CD4-positive, alpha-beta T cell treated with Interleukin-1 beta for 1 hour (primary cell): ENCODE measurements at places on chromosomes 12 and 14.

DNA sequence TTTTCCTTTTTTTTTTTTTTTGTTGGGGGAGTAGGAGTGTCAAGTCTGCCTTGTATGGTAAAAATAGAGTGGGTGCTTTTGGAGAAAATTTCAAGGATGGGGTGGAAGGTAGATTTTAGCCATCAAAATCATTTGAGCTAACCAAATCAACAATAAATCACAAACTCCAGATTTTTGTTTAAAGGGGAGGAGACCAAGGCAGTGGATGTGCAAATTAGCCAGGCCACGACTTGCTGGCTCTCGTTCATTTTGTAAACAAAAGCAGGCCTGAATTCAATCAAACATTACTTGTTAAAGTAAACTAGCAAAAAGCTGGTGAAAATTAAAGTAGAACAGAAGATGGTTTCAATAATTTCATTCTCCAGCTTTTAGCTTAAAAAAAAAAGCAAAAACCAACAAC is 387.2 kb downstream of the BMP4 start:
- DNase-seq = no peak

GRCh38 chr14:74563233-74563585 is 48.8 kb downstream of the LTBP2 start:
- DNase-seq = no peak

DNA sequence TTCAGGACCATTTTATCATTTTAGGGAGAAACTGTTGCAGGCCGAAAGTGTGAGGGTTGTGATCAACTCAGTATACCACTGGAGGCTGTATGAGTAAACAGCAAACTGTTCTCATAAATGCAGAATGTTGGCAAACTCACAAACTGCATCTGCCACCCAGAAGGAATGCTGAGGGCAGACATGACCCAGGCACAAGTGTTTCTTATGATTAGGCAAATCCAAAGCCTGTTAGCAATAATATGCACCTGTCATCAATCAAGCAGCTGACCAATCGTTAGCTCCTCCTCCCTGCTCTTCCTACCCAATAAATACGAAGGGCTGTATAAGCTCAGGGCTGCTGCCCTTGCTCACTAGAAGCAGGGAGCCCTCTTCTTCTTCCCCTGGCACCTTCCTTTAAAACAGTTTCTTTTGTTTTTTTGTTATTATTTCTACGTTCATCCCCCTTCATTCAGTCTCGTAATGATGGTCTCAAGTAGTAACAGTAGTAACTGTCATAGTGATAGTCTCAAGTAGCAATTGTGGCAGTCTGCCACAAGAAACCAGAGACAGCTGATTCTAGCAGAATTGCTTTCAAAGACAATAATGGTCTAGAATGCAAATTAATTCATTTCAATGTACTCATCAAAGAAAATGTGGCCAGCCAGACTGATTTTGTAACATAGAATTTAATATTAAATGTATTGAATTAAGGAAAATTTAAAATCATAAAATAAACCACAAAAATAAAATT is 15.2 kb upstream of the CCDC175 start:
- DNase-seq = no peak

DNA sequence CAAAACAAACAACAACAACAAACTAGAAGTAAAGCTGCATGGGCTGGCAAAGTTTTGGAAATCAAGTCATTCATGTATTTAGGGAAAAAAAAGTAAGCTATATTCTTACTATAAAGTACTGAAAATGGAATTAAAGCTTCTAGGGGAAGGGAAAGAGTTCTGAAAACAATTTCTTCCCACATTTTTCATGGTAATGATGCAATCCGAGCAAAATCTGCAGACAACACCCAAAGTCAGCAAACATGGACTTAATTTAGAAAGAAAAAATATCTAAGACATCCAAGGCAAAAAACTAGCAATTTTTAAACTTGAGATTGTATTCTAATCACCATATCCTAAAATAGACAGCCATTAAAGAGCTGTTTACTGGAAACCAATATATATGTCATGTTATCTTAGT is 86.3 kb downstream of the LRP6 start:
- DNase-seq = no peak

GRCh38 chr12:88381466-88381865 is 198.8 kb downstream of the KITLG start:
- DNase-seq = no peak

DNA sequence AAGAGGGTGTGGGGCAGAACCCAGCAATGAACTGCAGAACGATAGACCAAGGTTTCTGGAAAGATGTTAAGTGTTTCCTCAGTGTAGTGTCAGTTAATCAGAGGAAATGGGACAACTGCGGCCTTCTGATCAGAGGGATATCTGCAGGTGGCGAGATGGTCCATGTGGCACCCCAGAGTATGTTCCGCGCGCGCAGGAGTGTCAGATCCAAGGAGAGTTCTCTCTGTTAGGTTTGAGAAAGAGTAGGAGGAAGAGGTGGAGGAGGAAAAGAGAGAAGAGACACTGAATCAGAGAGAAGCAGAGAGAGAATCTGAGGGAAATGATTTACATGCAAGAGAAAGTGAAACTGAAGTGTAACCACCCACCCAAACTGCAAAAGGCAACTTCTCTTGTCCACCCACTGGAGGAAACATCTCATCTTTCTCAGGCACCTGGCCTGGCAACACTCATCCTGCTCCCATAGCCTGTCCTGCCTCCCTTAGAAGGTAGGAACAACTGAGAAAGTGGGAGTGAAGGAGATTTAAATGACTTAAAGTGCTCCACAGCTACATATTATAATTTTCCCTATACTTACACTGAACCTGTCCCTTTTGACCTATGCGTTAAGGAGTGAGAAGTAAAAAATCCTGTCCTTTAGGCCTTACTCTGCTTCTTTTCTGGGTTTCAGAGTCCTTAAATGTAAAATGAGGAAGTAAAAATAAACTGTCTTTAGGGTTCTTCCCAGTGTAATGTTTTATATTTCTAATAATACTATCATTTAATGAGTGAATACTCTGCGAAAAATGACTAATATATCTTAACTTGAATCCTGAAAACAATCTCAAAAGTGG is 6.8 kb upstream of the TESPA1 start:
- peak; percentile 17 for DNase-seq

GRCh38 chr12:38156497-38157245 is 159.9 kb upstream of the ALG10B start:
- no peak for DNase-seq

DNA sequence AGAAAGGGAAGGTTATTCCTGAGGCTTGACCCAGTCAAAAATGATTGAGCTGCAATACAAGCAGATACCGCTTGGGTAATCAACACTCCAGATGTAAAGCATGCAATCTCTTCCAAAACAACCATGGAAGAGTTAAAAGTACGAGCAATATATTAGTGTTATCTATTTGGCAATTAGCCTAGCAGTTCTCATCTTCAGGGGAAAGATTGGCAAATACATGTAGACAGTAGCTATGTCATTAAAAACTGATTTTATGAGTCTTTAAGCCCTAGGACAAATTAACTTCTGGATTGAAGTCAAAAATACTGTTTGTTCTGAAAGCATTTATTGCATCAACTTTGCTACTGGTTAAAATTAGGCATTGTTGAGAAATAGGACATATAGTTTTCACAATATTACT is 9.3 kb upstream of the GYS2 start:
- DNase-seq = no peak
